Osteocyte (in vitro differentiated cells): ENCODE measurements at places on chromosomes 1 and 21. TPM values are rescaled to one million over a fixed set of nuclear protein-coding genes. Genes with fewer than 3 reads are reported as not detected.

DNA sequence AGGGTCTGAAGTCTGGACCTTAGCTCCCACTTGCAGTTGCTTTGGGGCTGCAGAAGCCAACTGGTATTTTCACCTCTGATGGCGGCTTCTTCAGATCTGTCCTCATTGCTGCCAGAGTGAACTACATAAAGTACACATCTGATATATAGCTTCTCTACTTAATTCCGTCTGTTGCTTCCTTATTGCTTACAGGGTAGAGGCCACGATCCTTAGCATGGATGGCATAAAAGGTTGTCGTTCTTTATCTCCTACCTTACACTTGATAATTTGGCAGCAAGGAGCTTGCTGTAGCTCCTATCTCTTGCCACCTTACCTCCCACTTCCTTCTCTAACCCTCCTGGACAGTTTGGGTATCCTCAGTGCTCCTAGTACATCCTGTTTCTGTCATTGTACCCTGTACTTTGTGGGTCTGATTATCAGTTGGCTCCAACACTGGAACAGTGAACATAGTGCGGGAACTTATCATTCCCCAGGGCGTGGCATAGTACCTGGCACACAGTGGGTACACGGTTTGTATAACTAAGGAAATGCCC is 30.9 kb upstream of the NBL1 start:
- H3K4me1 ChIP-seq: peaks cover 28% of the 10 kb centered on the region
- no peak for DNase-seq
- peaks cover 15% of the 10 kb centered on the region for H3K36me3 ChIP-seq
- no peak overlapping the region for H3K27ac ChIP-seq
- H3K27me3 ChIP-seq: no peaks in the 10 kb centered on the region

GRCh38 chr1:46655848-46656247 is 12.3 kb downstream of the ATPAF1 start:
- no peaks in the 10 kb centered on the region for H3K27me3 ChIP-seq
- H3K4me3 ChIP-seq: no peak overlapping the region
- peaks cover 3% of the 10 kb centered on the region for H3K4me1 ChIP-seq
- DNase-seq: no peak
- peaks cover 39% of the 10 kb centered on the region for H3K36me3 ChIP-seq
- H3K27ac ChIP-seq: no peak overlapping the region

Gene BCAR3
- 7.9 and 8.8 TPM in 2 replicates for total RNA-seq

Gene RHCE
- total RNA-seq: 0.40 and 0.71 TPM in 2 replicates

Gene CLCA4
- not detected in 2 replicates for total RNA-seq

Gene CAPN9
- not detected in 2 replicates for total RNA-seq

Gene LDLRAD1
- not detected in 2 replicates for total RNA-seq

DNA sequence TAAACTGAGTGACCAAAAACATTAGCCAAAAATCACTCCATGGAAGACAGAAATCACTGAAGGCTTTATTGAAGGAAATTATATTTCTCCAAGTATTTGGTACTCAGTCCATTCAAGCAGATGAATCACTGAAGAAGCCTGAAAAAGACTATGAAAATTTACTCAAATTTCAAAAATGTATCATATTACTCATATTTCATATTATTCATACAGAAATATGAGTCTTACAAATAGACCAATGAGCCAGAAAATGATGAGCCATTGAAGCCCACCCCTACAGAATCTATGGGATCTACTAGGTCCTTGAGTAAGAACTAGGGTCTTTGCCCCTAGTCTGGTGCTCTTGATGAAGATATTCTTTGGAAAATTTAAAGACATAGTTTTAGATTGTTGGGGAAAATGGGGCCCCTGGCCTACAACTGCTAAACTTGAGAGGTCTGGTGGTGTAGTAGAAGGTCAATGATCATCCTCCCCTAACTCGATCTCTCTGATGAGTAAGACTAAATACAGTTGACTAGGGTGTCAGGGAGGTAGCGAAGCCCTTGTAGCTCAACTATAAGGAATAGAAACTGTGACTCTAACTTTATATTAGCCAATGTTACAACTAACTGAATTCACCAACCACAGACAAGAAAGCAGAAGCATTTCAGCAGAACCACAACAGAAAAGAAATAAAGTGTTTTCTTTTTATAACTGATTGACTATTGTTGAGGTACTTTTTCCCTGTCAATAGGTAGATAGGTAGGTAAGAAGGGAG is 81.0 kb downstream of the NOTCH2 start:
- H3K36me3 ChIP-seq: peaks cover 36% of the 10 kb centered on the region
- H3K27me3 ChIP-seq: no peaks in the 10 kb centered on the region

- H3K4me1 ChIP-seq: peaks cover 20% of the 10 kb centered on the region
- H3K36me3 ChIP-seq: no peaks in the 10 kb centered on the region
- H3K27ac ChIP-seq: peak overlapping the region; percentile 91
- no peaks in the 10 kb centered on the region for H3K27me3 ChIP-seq
- no peak for DNase-seq
These were observed 1.2 kb downstream of the CLSPN start for GRCh38 chr1:35768350-35769187.

- no peaks in the 10 kb centered on the region for H3K36me3 ChIP-seq
- H3K27ac ChIP-seq: no peak overlapping the region
- no peak for DNase-seq
These were observed 42.8 kb downstream of the CHRM3 start for GRCh38 chr1:239429163-239429562.

DNA sequence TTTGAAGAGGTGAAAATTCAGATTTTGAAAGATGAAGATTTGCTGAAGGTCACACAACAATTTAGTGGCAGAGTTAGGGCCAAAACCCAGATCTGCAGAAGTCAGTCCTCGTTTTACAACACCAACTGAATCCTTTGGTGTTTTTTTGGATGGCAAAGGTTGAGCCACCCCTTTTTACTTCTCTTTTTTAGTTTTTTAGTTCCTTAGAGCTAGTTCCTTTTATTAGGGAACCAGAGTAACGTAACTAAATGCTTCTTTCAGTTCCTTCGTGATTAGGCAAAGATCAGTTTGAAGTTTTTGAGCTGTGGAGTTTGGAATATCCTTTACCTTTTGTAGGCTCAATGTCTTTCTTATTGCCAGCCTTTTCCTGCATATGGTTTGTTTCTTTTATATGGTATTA is 67.9 kb upstream of the ARID1A start:
- no peaks in the 10 kb centered on the region for H3K4me1 ChIP-seq
- no peaks in the 10 kb centered on the region for H3K27me3 ChIP-seq
- no peak for DNase-seq

DNA sequence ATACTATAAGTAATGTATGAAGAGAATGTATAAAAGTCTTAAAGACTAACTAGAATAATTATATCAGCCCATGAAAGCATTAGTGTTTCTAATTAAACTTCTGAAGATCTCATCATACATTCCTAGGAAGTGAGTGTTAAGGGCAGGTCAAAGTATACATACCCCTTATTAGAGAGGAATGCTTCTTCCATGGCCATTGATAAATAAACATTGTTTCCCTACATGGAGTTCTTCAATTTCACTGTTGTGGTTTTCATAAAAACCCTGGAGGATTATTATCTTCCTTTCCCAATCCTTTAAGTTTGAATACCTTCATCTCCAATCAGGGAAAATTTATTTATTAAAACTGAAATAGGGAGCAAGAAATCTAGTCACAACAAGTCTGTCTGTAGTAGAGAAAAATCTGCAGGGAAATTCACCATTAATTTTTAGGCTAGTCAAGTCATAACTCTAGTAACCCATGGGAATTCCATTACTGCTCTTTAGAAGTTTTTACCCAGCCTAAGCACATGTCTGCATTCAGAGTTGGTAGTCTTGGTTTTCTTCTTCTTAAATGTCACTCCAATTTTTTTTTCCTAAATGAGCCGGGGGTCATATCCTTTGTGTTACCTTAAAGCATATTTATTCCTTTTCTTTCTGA is 147.0 kb downstream of the TNFSF18 start:
- no peaks in the 10 kb centered on the region for H3K27me3 ChIP-seq
- H3K36me3 ChIP-seq: peaks cover 2% of the 10 kb centered on the region
- peaks cover 49% of the 10 kb centered on the region for H3K4me1 ChIP-seq
- no peak for DNase-seq

Gene LMX1A
- not detected in 2 replicates for total RNA-seq

Gene LCE1C
- not detected in 2 replicates for total RNA-seq

Gene B3GALT2
- 30.0 and 32.1 TPM in 2 replicates for total RNA-seq

GRCh38 chr1:94481473-94481933 is 60.1 kb downstream of the F3 start:
- no peak for DNase-seq
- H3K27me3 ChIP-seq: no peaks in the 10 kb centered on the region
- no peak overlapping the region for H3K4me3 ChIP-seq

GRCh38 chr1:152906023-152906565 is 2.3 kb upstream of the IVL start:
- H3K4me3 ChIP-seq: no peak overlapping the region
- H3K27me3 ChIP-seq: no peaks in the 10 kb centered on the region
- H3K27ac ChIP-seq: no peak overlapping the region
- no peaks in the 10 kb centered on the region for H3K4me1 ChIP-seq

DNA sequence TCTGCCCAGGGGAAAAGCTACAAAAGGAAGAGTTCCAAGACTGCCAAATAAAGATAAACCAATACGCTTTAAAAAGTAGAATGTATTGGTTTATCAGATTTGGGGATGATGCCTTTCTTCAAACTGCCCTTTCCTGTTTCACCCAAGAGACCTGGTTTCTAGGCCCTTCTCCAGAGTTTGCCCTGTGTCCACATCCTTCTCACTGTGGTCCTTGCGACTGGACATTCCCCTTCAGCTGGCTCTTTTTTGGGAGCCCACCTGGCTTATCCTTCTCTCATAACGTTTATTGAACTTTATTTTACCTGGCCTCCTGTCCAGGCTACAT is 490 bp upstream of the CZIB start:
- H3K27ac ChIP-seq: peak overlapping the region; percentile 97
- H3K4me1 ChIP-seq: peaks cover 21% of the 10 kb centered on the region
- no peak for DNase-seq
- H3K36me3 ChIP-seq: peaks cover 10% of the 10 kb centered on the region

DNA sequence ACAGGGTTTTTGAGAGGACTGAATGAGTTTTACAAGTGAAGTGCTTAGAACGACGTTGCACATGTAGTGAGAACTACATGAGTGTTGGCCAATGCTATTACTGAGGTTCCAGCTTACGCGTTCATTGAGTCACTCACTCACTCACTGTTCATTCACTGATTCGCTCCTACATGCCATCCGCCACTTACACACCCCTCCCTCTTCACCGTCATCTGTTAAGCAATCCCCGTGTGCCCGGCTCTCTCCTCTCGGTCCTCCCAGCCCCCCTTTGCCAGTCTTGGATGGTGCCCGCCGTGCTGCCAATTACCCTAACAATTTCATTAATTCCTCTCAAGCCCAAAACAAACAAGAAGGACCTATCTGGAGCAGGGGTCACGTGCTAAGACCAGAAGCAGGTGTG is 27.3 kb upstream of the EPHA2 start:
- no peaks in the 10 kb centered on the region for H3K36me3 ChIP-seq
- no peaks in the 10 kb centered on the region for H3K27me3 ChIP-seq
- peaks cover 64% of the 10 kb centered on the region for H3K4me1 ChIP-seq
- H3K27ac ChIP-seq: no peak overlapping the region
- H3K4me3 ChIP-seq: no peak overlapping the region
- no peak for DNase-seq

DNA sequence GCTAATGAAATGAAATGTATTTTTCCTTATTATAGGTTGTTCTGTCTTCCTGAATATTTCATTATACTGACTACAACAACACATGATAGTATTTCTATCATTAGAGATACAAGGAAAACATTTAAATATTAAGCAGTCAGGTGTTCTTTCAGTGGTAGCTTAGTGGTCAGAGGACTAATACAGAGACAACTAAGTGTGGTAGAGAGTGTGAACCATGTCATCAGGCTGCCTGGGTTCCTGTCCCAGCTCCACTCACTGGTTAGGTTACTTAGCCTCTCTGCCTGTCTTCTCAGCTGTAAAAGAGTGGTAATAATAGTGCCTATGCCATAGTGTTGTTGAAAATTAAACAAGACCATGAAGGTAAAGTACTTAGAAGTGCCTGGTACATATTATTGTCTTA is 3.9 kb downstream of the UAP1 start:
- H3K4me1 ChIP-seq: peaks cover 40% of the 10 kb centered on the region
- H3K27ac ChIP-seq: no peak overlapping the region
- DNase-seq: no peak
- no peak overlapping the region for H3K4me3 ChIP-seq
- peaks cover 19% of the 10 kb centered on the region for H3K36me3 ChIP-seq

Gene FABP3
- total RNA-seq: 27.1 and 30.0 TPM in 2 replicates

Gene DMBX1
- not detected in 2 replicates for total RNA-seq
